ENCODE measurements at places on chromosomes 11 and 22. TPM values are rescaled to one million over a fixed set of nuclear protein-coding genes. Genes with fewer than 3 reads are reported as not detected.

The PTGDR2 gene
- 0.67 TPM for polyA plus RNA-seq

DNA sequence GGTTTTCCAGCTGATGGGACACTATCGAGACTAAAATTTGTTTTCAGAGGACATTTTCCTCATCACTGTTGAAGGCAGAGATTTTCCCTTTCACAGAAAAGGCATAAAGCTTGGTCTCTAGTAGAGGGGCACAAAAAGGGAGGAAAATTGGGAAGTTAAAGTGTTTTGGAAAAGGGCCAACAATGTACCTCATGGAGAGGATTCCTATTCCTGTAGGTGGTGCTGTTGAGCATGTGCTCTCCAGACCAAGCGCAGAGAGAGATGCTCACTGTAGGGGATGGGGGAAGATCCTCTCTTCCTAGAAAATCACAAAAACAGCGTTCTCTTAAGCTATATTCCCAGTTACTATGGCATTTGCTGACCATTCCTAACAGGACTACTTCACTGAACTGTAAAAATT, 44.9 kb downstream of the OR4C46 start:
- no peak for DNase-seq

GRCh38 chr11:94757037-94757735, 11.0 kb upstream of the AMOTL1 start:
- no peak for DNase-seq

The CRYBB3 gene
- polyA plus RNA-seq: not detected

The HBG2 gene
- polyA plus RNA-seq: 10,746 TPM

All from muscle of back (tissue), 13 donors.